ENCODE measurements at places on chromosomes 5 and 9.

DNA sequence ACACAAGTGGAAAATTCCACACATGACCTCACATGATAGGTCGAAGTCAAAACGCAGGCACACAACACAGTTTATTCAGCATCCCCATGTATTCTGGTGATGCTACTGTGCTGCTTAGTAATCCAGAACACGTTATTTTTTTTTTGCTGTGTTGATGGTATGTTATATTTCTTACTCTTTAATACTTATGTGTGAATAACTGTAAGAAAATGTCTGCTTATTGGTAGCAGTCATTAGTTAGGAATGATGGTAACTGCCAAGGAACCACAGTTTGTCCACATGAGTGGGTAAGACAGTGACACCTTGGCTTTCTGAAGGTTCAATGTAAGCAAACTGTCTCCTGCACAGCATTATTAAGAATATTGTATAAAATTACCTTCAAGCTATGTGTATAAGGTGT lies 107.7 kb upstream of the DAPK1 start:
- no peak for DNase-seq

DNA sequence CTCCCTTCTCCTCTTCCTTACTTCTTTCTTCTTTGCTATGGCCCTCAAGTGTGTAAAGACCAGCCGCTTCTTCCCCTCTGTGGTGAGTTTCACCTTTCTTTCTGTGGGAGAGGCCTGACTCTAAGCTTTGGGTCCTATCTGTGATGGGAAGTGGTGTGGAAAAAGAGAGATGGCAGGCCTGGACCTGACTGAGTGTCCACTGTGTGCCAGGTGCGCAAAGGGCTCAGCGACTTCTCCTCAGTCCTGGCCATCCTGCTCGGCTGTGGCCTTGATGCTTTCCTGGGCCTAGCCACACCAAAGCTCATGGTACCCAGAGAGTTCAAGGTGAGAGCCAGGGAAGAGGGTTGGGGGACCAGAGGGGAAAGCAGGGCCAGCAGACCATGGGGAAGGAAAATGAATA lies 5.9 kb downstream of the SLC4A9 start:
- no peak for DNase-seq

DNA sequence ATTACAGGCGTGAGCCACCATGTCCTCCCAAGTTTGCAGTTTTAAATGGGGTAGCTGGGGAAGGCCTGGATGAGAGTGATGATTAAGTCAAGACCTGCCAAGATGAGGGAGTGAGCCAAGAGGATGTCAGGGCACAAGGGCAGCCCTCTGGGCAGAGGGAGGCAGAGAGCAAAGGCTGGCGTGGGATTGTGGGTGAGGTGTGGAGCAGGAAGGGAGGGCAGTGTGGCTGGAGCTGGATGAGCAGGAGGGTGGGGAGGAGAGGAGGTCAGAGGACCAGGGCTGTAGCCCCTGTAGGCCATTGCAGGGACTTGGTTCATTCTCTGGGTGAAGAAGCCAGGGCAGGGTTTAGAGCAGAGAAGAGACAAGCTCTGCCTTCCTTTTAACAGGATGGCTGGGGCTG lies 53.7 kb upstream of the CTNNA1 start:
- no peak for DNase-seq

GRCh38 chr9:113349066-113349444 lies 286 bp upstream of the BSPRY start:
- no peak for DNase-seq

DNA sequence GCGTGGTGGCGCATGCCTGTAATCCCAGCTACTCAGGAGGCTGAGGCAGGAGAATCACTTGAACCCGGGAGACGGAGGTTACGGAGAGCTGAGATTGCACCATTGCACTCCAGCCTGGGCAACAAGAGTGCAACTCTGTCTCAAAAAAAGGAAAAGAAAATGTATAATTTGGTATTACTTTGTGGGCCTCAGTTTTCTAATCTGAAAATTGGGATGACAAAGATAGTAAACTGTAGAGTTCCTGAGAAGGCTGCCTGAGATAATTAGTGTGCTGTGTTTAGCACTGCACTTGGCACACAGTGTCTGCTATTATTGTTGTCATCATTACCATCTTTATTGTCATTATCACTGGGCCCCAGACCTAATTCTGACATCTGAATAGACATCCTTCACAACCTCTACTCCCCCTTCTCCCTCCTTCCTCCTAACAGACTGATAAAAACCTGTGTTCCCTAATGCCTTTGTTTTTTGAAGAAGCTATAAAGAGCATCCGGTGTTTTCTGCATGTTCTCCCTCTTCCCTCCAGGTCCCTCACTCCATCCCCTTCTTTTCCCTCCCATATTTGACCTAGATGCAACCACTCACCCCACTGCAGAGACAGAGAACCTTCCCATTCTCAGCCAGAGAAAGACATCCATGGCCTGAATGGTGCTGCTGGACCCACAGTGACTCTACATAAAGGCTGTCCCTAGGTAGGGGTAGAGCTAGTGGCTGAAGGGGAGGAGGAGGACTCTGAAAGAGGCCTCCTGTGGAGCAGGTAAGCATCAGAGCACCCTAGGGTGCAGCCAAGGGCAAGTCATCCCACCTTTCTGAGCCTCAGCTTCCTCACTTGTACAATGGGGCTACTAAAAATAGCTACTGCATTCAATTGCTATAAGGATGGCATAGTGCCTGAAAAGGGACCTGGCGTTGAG lies 15.7 kb upstream of the CYSTM1 start:
- DNase-seq, result no peak
